ENCODE measurements at places on chromosomes 6 and 20. TPM values are rescaled to one million over a fixed set of nuclear protein-coding genes. Genes with fewer than 3 reads are reported as not detected.
A peak's percentile ranks its signal among the peaks of the same experiment; 100 is the strongest.

Gene PDE7B
- 5.1 TPM for total RNA-seq

GRCh38 chr20:48760403-48760983 is 67.3 kb downstream of the PREX1 start:
- DNase-seq, result peak; percentile 22

DNA sequence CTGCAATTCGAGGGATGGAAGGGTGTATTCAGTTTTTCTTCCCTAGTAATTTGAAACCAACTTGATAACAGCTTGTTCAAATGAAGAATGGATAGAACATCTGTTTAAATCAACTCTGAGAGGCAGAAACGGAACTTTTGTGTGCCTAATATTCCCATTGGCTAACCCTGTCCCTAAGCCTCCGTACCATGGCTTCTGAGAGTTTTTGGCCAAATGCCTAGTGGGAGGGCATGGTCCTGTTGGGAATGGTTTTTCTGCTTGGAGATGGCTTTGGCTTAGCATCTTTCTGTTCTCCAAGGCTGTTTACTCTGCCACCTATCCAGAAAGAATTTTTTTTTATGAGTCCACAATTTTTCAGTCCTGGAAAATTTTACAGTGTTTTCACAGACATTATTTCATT is 126.7 kb upstream of the MLIP start:
- DNase-seq, result no peak

GRCh38 chr6:25942561-25943147 is 12.2 kb upstream of the SLC17A2 start:
- no peak for DNase-seq

- no peak for DNase-seq
Observed at GRCh38 chr20:47334022-47334551, 22.4 kb downstream of the ZMYND8 start.

GRCh38 chr6:26022132-26022472 is 59.5 kb downstream of the TRIM38 start:
- no peak for DNase-seq

Data from breast epithelium (tissue), 4 donors.